ENCODE measurements at places on chromosomes 3 and 15. TPM values are rescaled to one million over a fixed set of nuclear protein-coding genes. Genes with fewer than 3 reads are reported as not detected.

- no peaks in the 10 kb centered on the region for H3K36me3 ChIP-seq
- H3K4me3 ChIP-seq, result no peak overlapping the region
- no peaks in the 10 kb centered on the region for H3K27me3 ChIP-seq
Measured at GRCh38 chr3:22928216-22929110, 274.7 kb upstream of the UBE2E2 start.

DNA sequence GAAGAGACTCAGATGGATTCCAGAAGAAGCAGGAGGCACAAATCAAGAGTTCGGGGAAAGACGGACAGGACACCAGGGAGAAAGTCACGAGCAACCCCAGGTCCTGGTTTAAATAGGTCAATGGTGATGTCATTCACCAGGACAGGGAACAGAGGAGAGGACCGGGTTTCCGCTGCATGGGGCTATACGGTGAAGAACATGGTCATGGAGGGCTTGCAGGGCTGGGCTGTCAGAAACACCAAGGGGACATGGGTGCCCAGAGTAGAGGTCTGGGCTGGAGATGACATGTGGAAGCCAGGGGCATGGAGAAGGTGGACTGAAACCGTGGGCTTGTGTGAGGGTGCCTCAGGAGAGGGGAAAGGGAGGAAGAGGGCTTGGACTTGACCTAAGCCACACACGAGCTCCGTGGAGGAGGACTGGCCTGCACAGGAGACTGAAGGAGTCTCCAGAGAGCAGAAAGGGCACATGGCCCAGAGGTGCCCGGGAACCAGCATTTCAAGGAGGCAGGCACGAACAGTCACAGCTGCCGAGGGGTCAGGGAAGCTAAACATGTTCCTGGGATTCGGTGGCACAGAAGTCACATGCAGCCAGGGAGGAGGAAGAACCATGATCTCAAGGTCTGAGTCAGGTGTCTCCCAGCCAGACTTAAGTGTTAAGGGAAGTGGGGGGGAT, 54.2 kb upstream of the RPL32 start:
- H3K4me3 ChIP-seq, result no peak overlapping the region
- H3K4me1 ChIP-seq, result peaks cover 4% of the 10 kb centered on the region
- H3K36me3 ChIP-seq, result no peaks in the 10 kb centered on the region
- H3K27me3 ChIP-seq, result no peaks in the 10 kb centered on the region
- H3K27ac ChIP-seq, result no peak overlapping the region
- DNase-seq, result no peak

- H3K27me3 ChIP-seq, result no peaks in the 10 kb centered on the region
- H3K4me3 ChIP-seq, result no peak overlapping the region
- peaks cover 3% of the 10 kb centered on the region for H3K36me3 ChIP-seq
- no peak overlapping the region for H3K27ac ChIP-seq
Measured at GRCh38 chr3:130979117-130979516, 47.5 kb downstream of the ASTE1 start.

- peak; percentile 84 for DNase-seq
- H3K4me3 ChIP-seq, result no peak overlapping the region
- peak overlapping the region; percentile 70 for H3K27ac ChIP-seq
- peaks cover 47% of the 10 kb centered on the region for H3K4me1 ChIP-seq
Measured at GRCh38 chr3:39146611-39147591, 6.5 kb downstream of the CSRNP1 start.

The CCR9 gene
- total RNA-seq, result not detected

GRCh38 chr3:43349716-43350115, 63.4 kb downstream of the SNRK start:
- no peak overlapping the region for H3K27ac ChIP-seq
- H3K27me3 ChIP-seq, result no peaks in the 10 kb centered on the region
- DNase-seq, result no peak
- H3K4me1 ChIP-seq, result no peaks in the 10 kb centered on the region
- no peaks in the 10 kb centered on the region for H3K36me3 ChIP-seq
- H3K4me3 ChIP-seq, result no peak overlapping the region

DNA sequence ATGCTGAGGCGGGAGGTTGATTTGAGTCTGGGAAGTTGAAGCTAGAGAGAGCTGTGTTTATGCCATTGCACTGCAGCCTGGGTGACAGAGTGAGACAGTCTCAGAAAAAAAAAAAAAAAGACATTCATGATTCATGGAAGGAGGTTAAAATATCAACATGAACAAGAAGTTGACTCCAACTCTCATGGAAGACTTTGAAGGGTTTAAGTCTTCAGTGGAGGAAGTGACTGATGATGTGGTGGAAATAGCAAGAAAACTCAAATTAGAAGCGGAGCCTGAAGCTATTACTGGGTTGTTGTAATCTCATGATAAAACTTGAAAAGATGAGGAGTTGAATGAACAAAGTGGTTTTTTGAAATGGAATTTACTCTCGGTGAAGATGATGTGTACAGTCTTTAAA, 491.8 kb downstream of the SQOR start:
- no peak for DNase-seq
- no peaks in the 10 kb centered on the region for H3K36me3 ChIP-seq
- no peaks in the 10 kb centered on the region for H3K4me1 ChIP-seq

DNA sequence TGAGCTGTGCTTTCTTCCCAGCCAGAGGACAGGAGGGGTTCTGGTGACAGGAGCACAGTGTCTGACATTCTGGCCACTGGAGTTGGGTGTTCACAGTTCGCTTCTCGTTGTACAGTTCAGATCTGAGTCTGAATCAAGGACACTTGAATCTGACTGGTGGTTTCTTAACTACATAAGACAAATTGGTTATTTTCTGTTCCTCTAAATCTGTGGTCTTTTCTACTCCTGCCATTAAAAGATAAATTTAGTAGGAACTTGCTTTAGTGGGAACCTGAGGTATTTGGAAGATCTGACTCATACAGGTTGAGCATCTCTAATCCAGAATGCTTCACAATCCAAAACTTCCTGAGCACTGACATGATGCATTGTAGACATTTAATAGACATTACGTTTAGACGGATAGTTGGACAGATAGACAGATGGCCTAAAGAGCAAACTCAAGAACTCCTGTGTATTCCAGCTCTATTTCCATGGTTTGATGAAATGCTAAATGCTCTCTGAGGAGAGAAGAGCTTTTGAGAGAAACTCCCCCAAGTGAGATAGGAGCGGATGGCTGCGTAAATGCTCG, 71.0 kb downstream of the CCK start:
- H3K27me3 ChIP-seq, result no peaks in the 10 kb centered on the region
- H3K4me3 ChIP-seq, result no peak overlapping the region
- no peaks in the 10 kb centered on the region for H3K4me1 ChIP-seq
- H3K36me3 ChIP-seq, result peaks cover 19% of the 10 kb centered on the region

DNA sequence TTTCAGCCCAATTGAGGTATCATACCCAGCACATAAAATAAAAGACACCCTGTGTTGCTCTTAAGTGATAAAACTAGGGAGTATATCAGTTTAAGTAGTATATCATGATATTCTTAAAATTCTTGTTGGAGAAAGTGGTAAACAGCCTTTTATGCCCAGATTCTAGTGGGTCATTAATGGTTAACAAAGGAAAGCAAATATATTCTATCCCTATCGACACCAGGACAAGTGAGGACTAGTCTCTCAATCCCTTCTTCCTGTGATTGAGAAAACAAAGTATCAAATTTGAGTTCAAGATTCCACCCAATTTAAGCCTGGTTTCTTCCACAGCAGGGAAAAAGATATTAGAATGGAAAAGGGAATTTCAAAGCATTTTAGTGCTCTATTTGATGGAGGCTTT, 142.4 kb upstream of the IL12A start:
- no peaks in the 10 kb centered on the region for H3K4me1 ChIP-seq
- H3K4me3 ChIP-seq, result no peak overlapping the region
- no peaks in the 10 kb centered on the region for H3K27me3 ChIP-seq
- H3K27ac ChIP-seq, result no peak overlapping the region

The IGSF11 gene
- 0.50 TPM for total RNA-seq

GRCh38 chr3:55183201-55183600, 255.3 kb upstream of the LRTM1 start:
- H3K4me3 ChIP-seq, result no peak overlapping the region
- no peaks in the 10 kb centered on the region for H3K36me3 ChIP-seq
- H3K4me1 ChIP-seq, result no peaks in the 10 kb centered on the region
- DNase-seq, result no peak
- H3K27me3 ChIP-seq, result no peaks in the 10 kb centered on the region
- no peak overlapping the region for H3K27ac ChIP-seq

DNA sequence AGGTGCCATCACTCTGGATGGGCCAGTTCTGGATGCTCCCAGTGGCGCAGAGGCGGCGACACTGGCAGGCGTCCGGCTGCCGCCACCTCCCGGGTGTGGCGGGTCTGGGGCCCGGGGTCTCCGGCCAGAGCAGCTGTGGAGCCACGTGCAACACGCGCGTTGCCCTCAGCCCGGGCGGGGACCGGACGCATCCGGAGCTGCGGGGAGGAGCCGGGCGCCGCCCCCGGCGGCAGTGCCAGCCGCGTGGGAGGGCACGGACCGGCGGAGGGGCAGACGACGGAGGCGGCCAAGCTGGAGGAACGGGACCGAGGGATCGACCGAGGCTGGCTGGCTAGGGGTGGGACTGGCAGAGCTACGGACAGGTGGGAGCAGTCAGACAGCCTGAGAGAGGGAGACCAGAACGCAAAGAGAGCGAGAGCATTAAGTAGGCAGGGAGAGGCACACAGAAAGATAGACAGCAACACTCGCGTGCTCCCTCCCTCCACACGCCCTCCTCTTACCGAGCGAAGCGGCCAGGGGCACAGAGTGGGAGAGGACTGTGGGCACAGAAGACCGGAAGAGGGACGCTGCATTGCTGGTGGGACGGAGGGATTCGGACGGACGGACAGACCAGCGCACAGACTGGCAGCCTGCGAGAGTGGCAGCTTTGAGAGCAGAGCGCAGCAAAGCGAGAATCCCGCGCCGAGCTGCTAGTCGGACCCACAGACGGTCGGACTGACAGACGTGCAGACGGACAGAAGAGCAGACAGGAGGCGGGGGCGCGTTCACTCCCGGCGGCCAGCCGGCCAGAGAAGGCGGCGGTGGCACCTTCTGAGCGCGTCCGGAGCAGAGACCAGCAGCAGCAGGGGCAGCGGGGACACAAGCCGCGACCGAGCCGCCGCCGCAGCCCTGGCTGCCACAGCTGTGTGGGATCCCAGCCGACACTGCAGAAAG, at the start of gene ARPP21:
Gene ARPP21 (plus strand): TSS at position 272 of the 933 bp plus-strand sequence. CDS start 42,227 bp downstream, outside the sequence.
- peaks cover 22% of the 10 kb centered on the region for H3K27me3 ChIP-seq
- no peak within 1 kb of the TSS for H3K27ac ChIP-seq
- no peak for DNase-seq

GRCh38 chr3:85182975-85183752, 224.4 kb downstream of the CADM2 start:
- H3K27me3 ChIP-seq, result no peaks in the 10 kb centered on the region
- H3K4me1 ChIP-seq, result no peaks in the 10 kb centered on the region
- no peaks in the 10 kb centered on the region for H3K36me3 ChIP-seq
- DNase-seq, result no peak

GRCh38 chr3:51997935-51998596, 2.4 kb upstream of the RPL29 start:
- no peak for DNase-seq
- peaks cover 6% of the 10 kb centered on the region for H3K4me1 ChIP-seq
- H3K27ac ChIP-seq, result no peak overlapping the region
- H3K36me3 ChIP-seq, result peaks cover 9% of the 10 kb centered on the region
- no peak overlapping the region for H3K4me3 ChIP-seq

- no peaks in the 10 kb centered on the region for H3K4me1 ChIP-seq
- no peaks in the 10 kb centered on the region for H3K36me3 ChIP-seq
- DNase-seq, result peak; percentile 29
- peak overlapping the region; percentile 7 for H3K4me3 ChIP-seq
- peaks cover 42% of the 10 kb centered on the region for H3K27me3 ChIP-seq
Measured at GRCh38 chr15:77819851-77820728, 187.4 kb upstream of the LINGO1 start.

The ADAMTSL3 gene
- total RNA-seq, result 0.72 TPM

GRCh38 chr15:62927196-62927595, 115.4 kb upstream of the TPM1 start:
- H3K27me3 ChIP-seq, result no peaks in the 10 kb centered on the region
- no peak for DNase-seq
- H3K36me3 ChIP-seq, result no peaks in the 10 kb centered on the region
- no peak overlapping the region for H3K4me3 ChIP-seq
- no peaks in the 10 kb centered on the region for H3K4me1 ChIP-seq

The TTLL13 gene
- total RNA-seq, result 0.35 TPM

DNA sequence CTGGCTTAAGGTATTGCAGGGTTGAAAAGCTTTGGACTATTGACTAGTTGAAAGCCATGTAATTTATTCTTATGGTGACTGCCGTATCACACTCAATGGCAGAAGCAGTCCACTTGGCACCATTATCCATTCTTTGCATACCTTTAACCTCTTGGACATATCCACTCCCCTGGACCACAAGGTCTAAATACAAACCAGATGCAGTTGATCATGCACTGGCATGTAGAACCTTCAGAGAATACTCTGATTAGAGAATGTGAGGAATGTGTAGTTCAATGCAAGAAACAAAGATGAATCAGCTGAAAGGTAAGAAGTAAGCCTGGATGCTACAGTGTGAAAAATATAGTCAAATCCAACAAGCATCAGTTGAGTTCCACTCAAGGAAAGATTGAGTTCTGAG, 93.1 kb downstream of the FRMD5 start:
- DNase-seq, result no peak
- H3K27me3 ChIP-seq, result no peaks in the 10 kb centered on the region
- H3K4me3 ChIP-seq, result no peak overlapping the region
- no peaks in the 10 kb centered on the region for H3K36me3 ChIP-seq

The CYP1A2 gene
- not detected for total RNA-seq

DNA sequence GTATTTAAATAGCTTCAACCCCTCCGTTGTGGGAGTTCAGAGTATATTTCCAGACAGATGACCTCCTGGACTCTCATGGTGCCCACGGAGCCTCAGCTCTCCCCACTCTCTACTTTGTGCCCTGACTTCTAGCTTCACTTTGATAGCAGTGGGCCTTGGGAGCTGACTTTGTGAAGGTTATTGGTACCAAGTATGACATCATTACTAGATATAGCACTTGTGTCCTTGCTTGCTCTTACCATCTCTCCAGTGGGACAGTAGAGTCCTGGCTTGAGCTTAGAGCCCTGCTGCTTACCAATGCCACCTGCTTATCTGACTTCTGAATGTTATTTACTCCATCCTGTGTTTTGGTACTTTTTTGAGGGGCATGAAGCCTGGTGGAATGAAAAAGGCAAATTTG, 53.4 kb downstream of the PPM1L start:
- H3K27me3 ChIP-seq, result no peaks in the 10 kb centered on the region
- no peak for DNase-seq
- H3K27ac ChIP-seq, result no peak overlapping the region

The TRPM1 gene
- not detected for total RNA-seq

GRCh38 chr3:71299160-71299559, 284.4 kb downstream of the FOXP1 start:
- H3K27ac ChIP-seq, result no peak overlapping the region
- H3K36me3 ChIP-seq, result no peaks in the 10 kb centered on the region
- no peaks in the 10 kb centered on the region for H3K27me3 ChIP-seq
- H3K4me1 ChIP-seq, result no peaks in the 10 kb centered on the region

GRCh38 chr3:170055209-170055608, 17.4 kb downstream of the GPR160 start:
- H3K27me3 ChIP-seq, result no peaks in the 10 kb centered on the region
- DNase-seq, result no peak
- no peaks in the 10 kb centered on the region for H3K4me1 ChIP-seq
- no peak overlapping the region for H3K4me3 ChIP-seq
- no peaks in the 10 kb centered on the region for H3K36me3 ChIP-seq

The FAM174B gene
- total RNA-seq, result 25.2 TPM

The CLDN11 gene
- 1.3 TPM for total RNA-seq
